ENCODE measurements at places on chromosomes 11 and 22. TPM values are rescaled to one million over a fixed set of nuclear protein-coding genes. Genes with fewer than 3 reads are reported as not detected.
A peak's percentile ranks its signal among the peaks of the same experiment; 100 is the strongest.

GSTT2B gene
- total RNA-seq = 3.6 TPM

PACSIN3 gene
- 61.1 TPM for total RNA-seq

DNA sequence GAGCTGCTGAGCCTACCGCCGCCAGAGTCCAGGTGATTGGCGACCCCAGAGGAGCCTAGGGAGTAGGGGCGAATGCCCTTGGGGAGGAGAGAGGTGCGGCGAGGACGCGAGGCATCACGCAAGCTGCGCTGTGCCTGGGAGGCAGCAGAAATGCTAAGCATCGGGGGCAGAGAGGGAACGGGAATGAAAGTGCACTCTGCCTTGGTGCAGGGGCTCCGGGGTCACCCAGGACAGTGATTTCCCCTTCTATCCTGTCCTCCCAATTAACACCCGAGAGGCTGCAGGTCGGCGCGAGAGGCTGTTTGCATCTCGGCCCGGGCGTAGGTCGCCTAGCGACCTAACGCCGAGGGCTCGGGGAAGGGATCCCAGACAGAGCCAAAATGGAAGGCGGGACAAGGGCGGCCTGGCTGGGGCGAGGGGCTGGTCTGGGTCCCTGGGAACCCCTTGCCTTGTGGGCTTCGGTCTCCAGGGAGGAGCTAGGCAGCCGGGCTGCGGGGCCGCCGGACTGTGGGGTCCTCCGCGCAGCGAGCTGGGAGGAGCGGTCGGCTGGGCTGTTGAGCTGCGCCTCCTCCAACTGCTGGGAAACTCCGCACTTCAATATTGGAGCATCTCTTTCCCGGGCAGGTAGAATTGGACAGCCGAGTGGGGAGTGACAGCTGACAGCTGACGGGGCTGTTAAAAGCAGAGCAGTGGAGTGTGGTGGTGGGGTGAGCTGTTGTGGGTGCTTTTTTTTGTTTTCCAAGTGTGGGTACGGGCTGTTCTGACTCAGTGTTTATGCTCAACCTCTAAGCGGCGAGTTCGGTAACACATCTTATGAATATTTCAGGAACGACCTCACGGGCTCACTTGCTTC, 657 bp downstream of the ELMOD1 start:
- no peaks in the 10 kb centered on the region for H3K36me3 ChIP-seq
- peak overlapping the region; percentile 79 for H3K4me3 ChIP-seq
- H3K27me3 ChIP-seq = peaks cover 93% of the 10 kb centered on the region

DNA sequence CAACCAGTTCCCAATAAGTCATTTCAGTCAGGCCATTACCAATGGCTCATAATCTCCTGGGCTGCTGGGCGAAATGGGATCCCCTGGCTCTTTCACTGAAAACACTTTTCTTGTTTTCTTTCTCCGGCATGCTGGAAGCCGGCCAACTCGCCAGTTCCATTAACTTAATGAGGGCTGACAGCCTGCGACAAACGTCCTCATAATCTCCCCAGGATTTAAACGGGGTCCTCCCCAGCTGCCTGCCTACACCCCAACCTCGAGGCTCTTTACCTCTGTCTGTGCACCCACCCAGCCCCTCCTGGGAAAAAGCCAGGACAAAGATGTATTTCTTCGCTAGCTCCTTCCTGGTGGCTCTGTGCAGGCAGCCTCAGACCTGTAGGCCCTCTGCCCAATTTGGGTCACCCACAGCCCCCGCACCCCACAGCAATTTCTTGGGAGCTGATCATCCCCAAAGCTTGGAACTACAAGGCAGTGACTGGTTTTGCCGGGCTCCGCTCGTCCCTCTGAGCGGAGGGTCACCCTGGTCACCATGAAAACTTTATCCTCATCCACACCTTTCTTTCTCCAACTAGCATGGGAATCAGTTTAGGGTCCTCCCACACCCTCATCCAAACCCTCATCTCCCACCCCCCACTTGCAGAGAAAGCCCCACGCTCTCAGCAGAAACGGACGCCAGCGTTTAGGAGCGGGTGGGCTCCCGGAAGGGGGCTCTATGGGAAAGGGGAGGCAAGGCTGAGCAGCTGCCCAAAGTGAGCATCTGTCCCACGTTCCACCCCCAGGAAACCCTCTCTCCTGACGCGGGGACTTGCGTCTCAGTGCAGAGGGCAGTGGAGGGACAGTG, 51.1 kb upstream of the KCNQ1OT1 start:
- no peaks in the 10 kb centered on the region for H3K27me3 ChIP-seq
- H3K4me1 ChIP-seq = peaks cover 58% of the 10 kb centered on the region
- no peak overlapping the region for H3K4me3 ChIP-seq
- peak overlapping the region; percentile 93 for H3K27ac ChIP-seq
- H3K36me3 ChIP-seq = no peaks in the 10 kb centered on the region
- no peak for DNase-seq

DNA sequence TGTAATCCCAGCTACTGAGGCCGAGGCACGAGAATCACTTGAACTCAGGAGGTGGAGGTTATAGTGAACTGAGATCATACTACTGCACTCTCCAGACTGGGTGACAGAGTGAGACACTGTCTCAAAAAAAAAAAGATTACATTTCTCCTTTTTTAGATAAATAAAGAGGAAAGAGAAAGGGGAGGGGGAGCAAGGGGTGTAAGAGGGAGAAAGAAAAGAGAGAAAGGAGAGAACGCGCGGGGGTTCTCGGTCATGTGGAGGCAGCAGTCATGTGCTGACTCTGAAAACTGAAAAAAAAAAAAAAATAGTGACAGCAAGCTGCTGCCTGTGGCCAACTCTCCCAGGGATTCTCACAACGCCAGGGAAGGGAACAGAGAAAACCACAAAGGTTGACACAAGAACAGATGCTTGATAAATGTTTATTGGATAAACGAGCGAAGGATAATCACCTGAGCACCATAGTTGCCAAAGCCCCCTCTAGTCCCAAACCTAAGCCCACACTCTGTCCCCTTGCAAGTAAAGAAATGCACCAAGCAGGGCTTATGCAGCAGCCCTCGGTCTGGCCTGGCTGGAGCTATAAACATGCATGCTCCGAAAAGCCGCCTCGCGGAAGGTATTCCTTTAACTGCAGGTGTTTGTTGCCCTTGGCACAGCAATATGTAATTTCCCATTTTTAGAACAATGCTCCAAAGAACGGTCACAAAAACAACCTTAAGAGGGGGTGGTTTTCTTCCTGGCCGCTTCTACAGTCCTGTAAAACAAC, 14.5 kb downstream of the SCGB1A1 start:
- no peaks in the 10 kb centered on the region for H3K27me3 ChIP-seq
- H3K36me3 ChIP-seq = no peaks in the 10 kb centered on the region
- no peak for DNase-seq
- H3K4me3 ChIP-seq = no peak overlapping the region
- H3K4me1 ChIP-seq = peaks cover 53% of the 10 kb centered on the region
